NCI-H2029 treated with DMSO at 0.1 percent for 48 hours (cell line): ENCODE measurements at places on chromosomes 5 and 9.

DNA sequence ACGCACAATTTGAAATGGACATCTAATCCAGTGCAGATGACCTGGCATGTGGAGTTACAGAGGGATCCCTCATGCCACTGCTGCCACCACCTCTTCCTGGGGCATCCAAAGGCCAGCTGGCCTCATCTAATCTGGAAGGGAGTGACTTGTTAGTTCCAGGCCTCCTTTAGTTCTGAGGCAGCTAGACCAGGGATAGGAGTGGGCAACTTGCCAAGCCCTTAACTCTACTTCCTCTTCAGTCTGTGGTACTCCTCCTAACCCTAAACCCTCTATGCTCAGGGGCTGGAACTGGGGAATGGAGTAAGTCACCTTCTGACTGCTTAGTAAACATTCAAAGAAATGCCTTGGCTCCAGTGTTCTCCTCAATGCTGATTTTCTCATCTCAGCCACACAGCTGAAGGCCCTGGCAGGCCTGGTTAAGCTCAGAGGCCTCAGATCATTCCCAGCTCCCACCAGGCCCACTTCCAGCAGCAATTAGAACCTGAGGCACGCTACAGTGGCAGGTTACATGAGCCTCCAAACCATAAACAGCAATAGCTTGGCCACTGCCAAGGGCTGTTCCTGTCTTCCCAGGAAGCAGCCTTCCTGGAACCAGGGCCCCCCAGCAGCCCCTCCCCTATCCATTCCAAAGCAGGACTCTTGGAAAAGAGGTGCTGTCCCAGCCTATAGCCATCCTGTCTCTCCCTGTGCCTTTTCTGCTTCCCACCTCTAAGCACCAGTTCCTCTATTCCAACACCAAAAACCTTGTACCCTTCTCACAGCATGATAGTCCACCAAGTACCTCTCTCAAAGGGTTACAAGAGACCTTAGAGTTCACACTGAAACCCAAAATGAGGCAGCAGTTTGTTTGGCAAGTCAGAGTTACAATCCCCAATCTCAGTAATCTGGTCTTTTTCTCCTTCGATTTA lies 2.0 kb downstream of the EIF4EBP3 start:
- peak; percentile 60 for DNase-seq

DNA sequence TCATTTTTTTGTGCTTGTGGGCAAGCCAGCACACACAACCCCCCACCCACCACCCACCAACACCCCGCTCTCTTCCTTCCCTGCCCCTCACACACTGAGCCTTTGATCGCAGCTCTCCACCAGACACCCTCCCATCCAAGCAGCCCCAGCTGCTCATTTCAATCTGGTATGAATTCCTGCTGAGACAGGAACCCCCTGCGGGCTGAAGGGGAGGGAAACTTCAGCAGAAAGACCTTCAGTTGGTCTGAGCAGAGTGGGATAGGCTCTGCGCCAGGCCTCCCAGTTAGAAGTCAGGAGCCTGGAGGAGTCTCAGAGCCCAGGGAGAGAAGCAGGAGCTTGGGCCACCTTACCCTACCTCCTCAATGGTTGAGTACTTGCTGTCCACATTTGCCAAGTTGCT lies 7.2 kb downstream of the PCDHGC5 start:
- no peak for DNase-seq

DNA sequence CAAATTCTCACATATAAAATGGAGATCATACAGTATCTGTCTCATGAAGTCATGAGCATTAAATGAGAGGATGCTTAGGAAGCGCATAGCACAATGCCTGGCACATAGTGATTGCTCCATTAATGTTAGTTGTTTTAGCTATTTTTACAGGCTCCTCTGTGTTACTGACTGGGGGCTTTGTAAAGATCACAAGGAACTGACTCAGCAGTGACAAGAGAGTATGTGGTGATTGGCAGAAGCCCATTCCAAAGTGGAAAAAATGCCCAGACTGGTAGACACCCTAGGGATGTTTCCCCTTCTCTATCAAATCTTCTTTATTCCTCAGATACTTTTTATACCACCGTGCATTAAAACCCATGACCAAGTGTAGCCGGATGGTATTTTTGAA lies 33.5 kb downstream of the ABLIM3 start:
- DNase-seq: no peak

- DNase-seq: no peak
These were observed 42.6 kb upstream of the SPATA31D4 start for GRCh38 chr9:81885602-81886001.

GRCh38 chr9:117000834-117001233 lies 313.7 kb downstream of the TRIM32 start:
- no peak for DNase-seq

GRCh38 chr5:175800656-175801081 lies 70.7 kb upstream of the CPLX2 start:
- no peak for DNase-seq

DNA sequence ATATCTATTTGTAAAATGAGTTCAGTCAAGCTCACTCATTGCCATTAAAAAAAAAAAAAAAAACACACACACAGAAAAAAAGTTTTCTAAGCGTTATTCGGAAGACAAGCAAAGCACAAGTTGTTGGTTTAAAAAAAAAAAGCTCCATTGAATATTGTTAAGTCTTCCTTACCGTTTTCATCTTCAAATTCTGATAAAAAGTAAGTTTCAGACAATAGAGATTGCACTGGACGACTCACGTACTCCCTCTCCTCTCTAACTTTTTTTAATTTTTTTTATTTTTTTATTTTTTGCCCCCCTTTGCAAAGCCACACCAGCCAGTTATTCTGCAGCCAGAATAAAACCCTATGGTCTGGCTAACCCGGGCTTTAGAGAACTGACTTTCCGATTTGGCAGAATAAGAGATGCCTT lies 544 bp downstream of the ADAMTS6 start:
- DNase-seq: no peak

DNA sequence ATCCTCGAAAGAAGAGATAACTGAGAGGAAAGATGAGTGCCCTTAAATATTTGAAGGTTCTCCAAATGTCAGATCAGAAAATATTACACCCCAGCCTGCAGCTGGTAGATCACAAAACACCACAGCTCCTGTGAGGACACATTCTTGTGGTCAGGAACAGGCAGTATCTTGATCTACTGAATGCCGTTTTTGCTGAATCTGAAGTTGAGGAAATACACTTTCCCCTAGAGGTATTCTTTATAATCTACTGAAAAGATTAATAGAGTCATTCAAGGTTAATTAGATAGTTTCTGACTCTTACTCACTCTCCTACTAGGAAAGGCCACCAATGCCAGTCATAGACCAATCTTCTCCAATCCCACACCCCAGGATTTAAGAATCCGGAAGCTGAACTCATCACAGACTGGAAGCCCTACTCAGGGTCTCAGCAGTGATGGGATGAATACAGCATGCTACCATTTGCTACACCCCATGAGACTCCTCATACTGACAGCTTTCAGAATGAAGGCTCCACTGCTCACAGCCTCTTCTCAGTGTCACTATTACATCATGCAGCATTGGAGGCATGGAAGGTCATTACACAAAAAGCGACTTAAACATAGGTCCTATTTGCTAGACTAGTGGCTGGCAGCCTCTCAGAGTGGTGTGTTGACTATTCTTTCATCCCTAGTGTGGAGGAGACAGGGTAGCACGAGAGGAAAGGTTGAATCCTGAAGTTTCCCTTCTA lies 143.9 kb upstream of the SLC1A3 start:
- DNase-seq: no peak

GRCh38 chr9:115649991-115650472 lies 503.6 kb upstream of the PAPPA start:
- no peak for DNase-seq

DNA sequence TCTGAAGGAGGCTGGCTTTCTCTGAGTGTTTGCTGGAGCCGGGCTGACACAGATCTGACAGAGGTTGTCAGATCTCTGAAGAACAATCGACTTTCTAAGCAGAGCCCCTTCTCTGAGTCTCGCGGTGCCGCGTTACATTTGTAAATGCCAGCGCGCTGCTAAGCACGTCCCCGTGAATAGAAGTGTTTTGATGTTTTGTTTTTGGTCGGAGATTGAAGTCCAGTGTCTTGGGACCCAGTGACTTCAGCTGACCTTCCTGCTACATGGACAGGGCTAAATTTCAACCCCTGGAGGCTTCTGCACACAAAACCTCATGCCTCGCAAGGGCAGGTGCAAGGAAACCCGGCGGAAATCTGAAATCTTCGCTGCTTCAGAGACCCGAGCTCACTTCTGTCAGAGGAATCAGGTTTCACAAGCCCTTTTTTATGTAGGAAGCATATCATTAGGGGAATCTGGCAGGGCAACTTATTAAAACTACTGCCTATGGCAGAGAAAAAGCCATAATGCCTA lies 27.2 kb downstream of the NEUROG1 start:
- peak; percentile 66 for DNase-seq

GRCh38 chr5:141051521-141051866 lies 320 bp downstream of the PCDHB1 start:
- DNase-seq: peak; percentile 5

DNA sequence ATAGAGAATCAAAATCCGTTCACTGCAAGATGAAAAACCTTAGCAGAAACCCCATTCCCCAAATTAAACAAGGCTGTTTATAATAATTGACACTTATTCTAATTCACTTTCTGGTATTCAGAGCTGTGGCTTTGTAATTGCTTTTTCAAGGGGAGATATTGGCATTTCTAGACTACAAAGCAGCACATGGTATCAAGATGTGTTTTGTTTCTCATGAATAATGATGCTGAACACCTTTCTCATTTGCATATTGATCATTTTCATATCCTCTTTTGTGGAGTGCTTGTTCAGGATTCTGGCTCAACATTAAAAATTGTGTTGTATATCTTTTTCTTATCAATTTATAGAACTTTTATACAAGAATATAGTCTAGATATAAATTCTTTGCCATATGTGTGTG lies 22.4 kb upstream of the ANKRD55 start:
- DNase-seq: no peak

- DNase-seq: no peak
These were observed 39.7 kb downstream of the NFX1 start for GRCh38 chr9:33329979-33330378.

GRCh38 chr5:36057386-36057785 lies 9.3 kb downstream of the UGT3A2 start:
- no peak for DNase-seq

DNA sequence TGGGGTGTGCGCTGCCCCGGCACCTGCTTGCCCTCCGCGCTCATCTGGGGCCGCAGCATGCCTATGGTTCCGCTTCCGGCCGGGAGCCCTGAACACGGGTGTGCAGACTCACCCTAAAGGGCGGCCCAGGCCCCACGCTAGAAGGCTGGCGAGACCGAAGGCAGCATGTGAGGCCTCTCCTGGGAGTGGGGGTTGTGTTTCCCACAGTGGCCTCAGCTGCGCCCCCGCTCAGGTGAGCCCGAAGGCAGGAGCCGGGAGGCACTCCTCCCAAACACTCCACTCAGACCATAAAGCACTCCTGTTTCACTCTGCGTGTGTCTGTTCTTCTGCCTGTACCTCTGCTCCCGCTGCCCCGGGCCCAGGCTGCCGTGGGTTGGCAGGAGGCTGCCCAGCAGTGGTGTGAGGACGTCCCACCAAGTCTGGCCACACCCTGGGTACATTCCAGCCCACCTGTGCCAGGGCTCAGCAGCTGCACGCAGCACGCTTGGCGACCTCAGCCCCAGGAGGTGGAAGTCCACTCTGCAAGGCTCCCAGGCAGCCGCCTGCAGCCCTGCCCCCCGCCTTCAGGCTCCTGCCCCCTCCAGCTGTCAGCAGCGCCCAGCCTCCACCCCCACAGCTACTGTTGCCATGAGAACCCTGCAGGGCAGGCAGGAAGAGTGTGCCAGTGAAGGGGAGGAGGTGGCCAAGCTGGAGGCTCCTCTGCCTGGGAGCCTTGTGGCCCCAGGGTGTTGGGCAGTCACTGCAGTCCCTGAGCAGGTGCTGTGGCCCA lies 1.2 kb upstream of the AJM1 start:
- peak; percentile 42 for DNase-seq

GRCh38 chr9:136289651-136290507 lies 14.0 kb downstream of the CCDC187 start:
- no peak for DNase-seq

GRCh38 chr5:180121826-180122413 lies 50.4 kb upstream of the RNF130 start:
- no peak for DNase-seq

- no peak for DNase-seq
These were observed 263.8 kb upstream of the TLE4 start for GRCh38 chr9:79308012-79308411.
